Activated T-cell treated with anti-CD3 and anti-CD28 coated beads, Interleukin-2, amount 50 U/mL, for 72 hours (primary cell): ENCODE measurements at places on chromosomes 7 and 10. TPM values are rescaled to one million over a fixed set of nuclear protein-coding genes. Genes with fewer than 3 reads are reported as not detected.

DNA sequence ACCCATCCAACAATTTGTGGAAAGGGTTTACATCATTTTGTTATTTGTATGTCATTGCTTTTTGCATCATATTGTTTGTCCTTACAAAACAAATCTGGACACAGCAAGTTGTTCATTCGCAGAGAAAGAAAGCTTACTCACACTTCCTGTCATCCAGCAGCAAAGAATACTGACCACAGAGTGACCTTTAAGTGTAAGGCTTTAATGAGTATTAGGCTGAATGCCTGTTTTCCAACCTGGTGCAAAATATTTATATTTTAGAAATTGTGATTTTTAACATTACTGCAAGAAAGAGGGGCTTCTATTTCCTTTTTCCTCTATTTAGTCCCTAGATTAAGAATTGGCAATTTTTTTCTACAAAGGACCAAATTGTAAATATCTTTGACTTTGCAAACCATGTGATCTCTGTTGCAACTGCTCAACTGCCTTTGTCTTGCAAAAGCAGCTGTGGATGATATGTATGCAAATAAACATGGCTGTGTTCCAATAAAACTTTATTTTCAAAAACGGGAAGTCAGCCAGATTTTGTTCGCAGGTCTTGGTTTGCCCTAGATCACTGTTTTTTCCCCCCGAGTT lies 27.8 kb upstream of the ITGB1 start:
- DNase-seq, result no peak
- H3K4me1 ChIP-seq, result peaks cover 23% of the 10 kb centered on the region
- no peaks in the 10 kb centered on the region for H3K27me3 ChIP-seq
- no peak overlapping the region for H3K4me3 ChIP-seq
- H3K27ac ChIP-seq, result no peak overlapping the region
- H3K36me3 ChIP-seq, result peaks cover 3% of the 10 kb centered on the region

Gene NEUROD6
- not detected for total RNA-seq

GRCh38 chr10:101489355-101489754 lies 98.7 kb downstream of the POLL start:
- H3K27me3 ChIP-seq, result no peaks in the 10 kb centered on the region
- no peak overlapping the region for H3K27ac ChIP-seq
- no peaks in the 10 kb centered on the region for H3K36me3 ChIP-seq
- peaks cover 7% of the 10 kb centered on the region for H3K4me1 ChIP-seq
- DNase-seq, result no peak

Gene TUBB8
- total RNA-seq, result not detected

Gene EPDR1
- 2.6 TPM for total RNA-seq

Gene MRC1
- total RNA-seq, result 0.05 TPM

- H3K27me3 ChIP-seq, result peaks cover 50% of the 10 kb centered on the region
- H3K36me3 ChIP-seq, result peaks cover 1% of the 10 kb centered on the region
- H3K4me1 ChIP-seq, result no peaks in the 10 kb centered on the region
Observed at GRCh38 chr10:118871244-118871865, 116.6 kb upstream of the CACUL1 start.

- H3K36me3 ChIP-seq, result no peaks in the 10 kb centered on the region
- H3K4me1 ChIP-seq, result no peaks in the 10 kb centered on the region
- no peak for DNase-seq
Observed at GRCh38 chr7:26690135-26690805, 174.1 kb downstream of the SKAP2 start.

DNA sequence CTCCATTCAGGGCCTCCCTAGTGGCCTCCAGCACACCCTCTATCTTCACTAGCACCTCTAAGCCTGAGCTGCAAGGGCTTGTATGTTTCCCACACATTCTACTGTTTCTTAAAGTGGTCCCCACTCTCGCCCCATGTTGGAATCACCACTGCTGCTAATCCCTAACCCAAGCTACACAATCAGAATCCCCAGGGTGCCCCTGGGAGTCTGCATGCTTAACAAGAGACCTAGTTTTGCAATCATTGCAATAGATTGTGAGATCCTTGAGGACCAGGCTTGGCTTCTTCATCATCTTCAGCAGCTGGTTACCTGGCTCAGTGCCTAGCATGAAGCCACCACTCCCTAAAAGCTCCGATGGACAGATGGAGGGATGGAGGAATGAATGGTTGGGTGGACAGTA lies 113.9 kb downstream of the MYOF start:
- H3K4me1 ChIP-seq, result no peaks in the 10 kb centered on the region
- no peak for DNase-seq
- no peak overlapping the region for H3K27ac ChIP-seq
- no peaks in the 10 kb centered on the region for H3K27me3 ChIP-seq
- no peaks in the 10 kb centered on the region for H3K36me3 ChIP-seq
